CD4-positive, alpha-beta T cell treated with Interleukin-1 beta for 1 hour (primary cell): ENCODE measurements at places on chromosomes 16 and 17.
A peak's percentile ranks its signal among the peaks of the same experiment; 100 is the strongest.

- no peak for DNase-seq
These were observed 248.5 kb downstream of the CA10 start for GRCh38 chr17:51909971-51910370.

GRCh38 chr17:40935624-40936023 lies 1.8 kb downstream of the KRT23 start:
- DNase-seq: no peak

DNA sequence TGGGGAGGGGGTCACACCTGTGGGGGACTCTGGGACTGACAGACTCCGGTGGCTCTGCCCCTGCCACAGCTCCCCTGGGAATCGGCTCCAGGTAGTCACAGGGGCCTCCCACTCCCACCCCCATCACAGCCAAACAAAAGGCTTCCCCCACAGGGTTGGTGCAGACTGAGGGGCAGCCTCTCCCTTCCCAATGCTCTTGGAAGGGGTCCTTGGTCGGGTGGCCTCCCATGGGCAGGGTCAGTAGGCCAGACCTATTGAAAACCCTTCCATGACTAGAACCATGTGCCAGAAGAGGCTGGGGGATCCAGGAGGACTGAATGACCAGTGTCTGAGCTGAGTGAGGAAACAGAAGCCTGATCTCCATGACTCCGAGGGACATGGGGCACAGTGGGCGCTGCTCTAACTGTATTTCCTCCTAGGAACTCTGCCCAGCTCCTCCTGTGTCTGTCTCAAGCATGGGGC lies 28.6 kb downstream of the TK2 start:
- DNase-seq: no peak

GRCh38 chr16:46808997-46809396 lies 22.0 kb downstream of the C16orf87 start:
- peak; percentile 7 for DNase-seq

- DNase-seq: no peak
These were observed 5.4 kb downstream of the DCAF7 start for GRCh38 chr17:63555500-63556156.

DNA sequence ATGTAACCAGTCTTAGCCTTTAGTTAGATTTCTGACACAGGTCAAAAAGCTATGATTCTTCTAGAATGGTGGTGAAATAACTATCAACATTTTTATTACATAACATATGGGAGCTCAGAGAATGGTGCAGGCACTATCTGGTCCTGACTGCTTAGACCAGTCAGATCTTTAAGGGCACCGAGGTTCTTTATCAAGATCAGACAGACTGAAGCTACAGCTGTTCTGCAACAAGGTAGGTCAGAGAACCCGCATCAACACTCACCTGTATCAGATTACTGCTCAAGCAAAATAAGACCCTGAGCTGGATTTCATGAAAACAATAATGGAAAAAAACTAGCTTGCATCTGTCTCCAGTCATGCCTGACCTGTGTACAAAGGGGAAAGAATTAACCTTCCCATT lies 160.4 kb downstream of the KCNJ2 start:
- no peak for DNase-seq

GRCh38 chr16:26709175-26709574 lies 357.6 kb upstream of the C16orf82 start:
- no peak for DNase-seq

GRCh38 chr17:81884520-81884919 lies 6.9 kb downstream of the ALYREF start:
- DNase-seq: no peak

- no peak for DNase-seq
These were observed 14.5 kb upstream of the GPRC5C start for GRCh38 chr17:74417178-74418045.

- no peak for DNase-seq
These were observed 148.9 kb downstream of the MRTFB start for GRCh38 chr16:14219983-14220382.
